ENCODE measurements at places on chromosomes 1 and 21.
A peak's percentile ranks its signal among the peaks of the same experiment; 100 is the strongest.

- peak; percentile 39 for DNase-seq
These were observed 1.5 kb downstream of the STUM start for GRCh38 chr1:226549937-226550671.

GRCh38 chr1:9182784-9183257 lies 51.8 kb upstream of the H6PD start:
- DNase-seq, result no peak

- DNase-seq, result no peak
These were observed 113.2 kb upstream of the GALNT2 start for GRCh38 chr1:229953736-229954326.

- no peak for DNase-seq
These were observed 96.7 kb downstream of the ESRRG start for GRCh38 chr1:216626394-216627067.

All from amygdala (tissue), 56 donors.